H1 (cell line): ENCODE measurements at places on chromosomes 12 and 14. TPM values are rescaled to one million over a fixed set of nuclear protein-coding genes. Genes with fewer than 3 reads are reported as not detected.

GARIN6 gene
- not detected in 2 replicates for total RNA-seq

KRT5 gene
- total RNA-seq = not detected in 2 replicates

GALNT8 gene
- 5.4 and 8.3 TPM in 2 replicates for total RNA-seq

RFX4 gene
- total RNA-seq = not detected in 2 replicates

KRT6A gene
- not detected in 2 replicates for total RNA-seq

RHNO1 gene
- 41.9 and 55.8 TPM in 2 replicates for total RNA-seq

WSB2 gene
- 58.2 and 70.0 TPM in 2 replicates for total RNA-seq

NINJ2 gene
- not detected in 2 replicates for total RNA-seq

PTPN6 gene
- total RNA-seq = 25.7 and 28.4 TPM in 2 replicates

KLRB1 gene
- not detected in 2 replicates for total RNA-seq

OVCH1 gene
- total RNA-seq = 0.07 and 0.10 TPM in 2 replicates
